T-helper 9 cell (primary cell): ENCODE measurements at places on chromosomes 3 and 15.

GRCh38 chr3:116607205-116607604, 102.4 kb upstream of the TUSC7 start:
- no peak for DNase-seq

DNA sequence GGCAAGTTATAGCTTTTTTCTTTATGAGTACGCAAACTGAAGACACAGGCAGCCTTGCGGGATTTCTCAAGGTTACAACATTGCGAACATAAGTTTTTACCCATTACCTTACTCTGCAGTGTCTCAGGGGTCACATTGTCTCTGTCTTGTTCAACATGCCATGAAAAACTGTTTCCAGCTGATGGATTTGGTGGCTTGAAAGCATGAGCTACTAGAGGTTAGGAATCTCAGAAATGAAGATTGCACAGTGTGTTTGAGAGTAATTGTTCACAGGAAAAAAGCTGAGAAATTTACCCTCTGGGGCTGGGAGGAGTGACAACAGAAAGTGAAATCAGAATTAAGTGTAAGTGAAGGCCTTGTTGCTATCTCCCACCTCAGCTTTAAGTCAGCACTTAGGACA, 568.6 kb downstream of the TAFA4 start:
- DNase-seq: no peak

- DNase-seq: no peak
These were observed 111.6 kb downstream of the KBTBD8 start for GRCh38 chr3:67109651-67110204.

GRCh38 chr15:80308002-80308401, 56.0 kb upstream of the CTXND1 start:
- DNase-seq: no peak

GRCh38 chr3:141853629-141854168, 22.7 kb upstream of the ATP1B3 start:
- no peak for DNase-seq

GRCh38 chr3:121515313-121515712, 30.5 kb downstream of the POLQ start:
- no peak for DNase-seq

GRCh38 chr15:90190606-90191343, 10.4 kb upstream of the SEMA4B start:
- no peak for DNase-seq

DNA sequence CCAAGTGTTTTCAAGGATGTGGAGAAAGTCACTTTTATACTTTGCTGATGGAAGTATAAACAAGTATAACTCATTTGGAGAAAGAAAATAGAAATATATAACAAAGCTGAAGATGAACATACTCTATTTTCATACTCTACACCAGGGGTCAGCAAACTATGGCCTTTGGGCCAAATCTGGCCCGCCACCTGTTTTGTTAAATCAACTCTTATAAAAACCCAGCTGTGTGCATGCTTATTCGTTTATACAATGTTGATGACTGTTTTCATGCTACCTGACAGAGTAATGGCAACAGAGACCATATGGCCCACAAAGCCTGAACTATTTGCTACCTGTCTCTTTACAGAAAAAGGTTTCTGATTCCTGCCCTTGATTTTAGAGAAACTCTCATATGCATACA, 124.0 kb downstream of the NR1D2 start:
- no peak for DNase-seq

GRCh38 chr3:7315037-7315436, 454.1 kb downstream of the GRM7 start:
- no peak for DNase-seq

DNA sequence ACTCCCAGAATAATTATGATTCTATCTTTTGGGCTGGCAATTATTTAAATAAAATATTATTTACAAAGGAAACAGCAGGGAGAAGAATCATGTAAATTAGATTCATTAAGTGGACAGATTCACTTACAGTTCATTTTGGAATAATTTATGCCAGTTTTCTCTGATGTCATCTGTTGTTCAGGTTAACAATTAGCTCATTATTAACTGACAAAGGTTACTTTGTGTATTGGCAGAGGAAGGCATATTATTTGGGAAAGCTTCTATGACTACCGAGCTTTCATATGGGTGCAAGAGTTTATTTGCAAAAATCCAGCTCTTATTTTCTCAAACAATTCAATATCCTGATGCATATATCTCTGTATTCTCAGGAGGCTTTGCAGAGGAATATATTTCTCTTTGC, 224.4 kb downstream of the CHST2 start:
- DNase-seq: no peak

DNA sequence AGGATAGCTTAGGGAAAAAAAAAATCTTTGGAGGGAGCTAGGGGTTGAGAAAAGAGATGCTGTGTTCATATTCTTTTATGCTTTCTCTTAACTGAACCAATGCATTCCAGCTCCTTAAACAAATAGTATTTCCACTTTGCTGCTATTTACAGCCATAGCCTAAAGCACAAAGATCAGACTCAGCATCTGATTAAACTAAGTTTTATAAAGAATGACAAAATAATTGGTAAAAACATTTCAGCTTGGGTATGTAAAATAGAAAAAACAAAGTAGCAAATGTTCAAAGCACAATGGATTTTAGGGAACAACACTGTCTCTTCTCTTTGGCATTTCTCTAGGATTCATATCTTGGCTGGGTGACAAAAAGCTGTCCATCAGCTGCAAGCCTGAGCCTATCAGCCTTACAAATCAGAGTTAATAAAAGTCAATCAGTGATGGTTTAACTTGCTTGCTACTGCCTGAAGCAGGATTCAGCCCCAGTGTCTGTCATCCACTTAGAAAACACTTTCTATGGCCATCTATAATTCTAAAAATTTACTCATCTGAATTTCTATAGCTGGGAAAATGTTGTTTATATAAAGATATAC, 232.1 kb upstream of the CDIN1 start:
- DNase-seq: no peak

DNA sequence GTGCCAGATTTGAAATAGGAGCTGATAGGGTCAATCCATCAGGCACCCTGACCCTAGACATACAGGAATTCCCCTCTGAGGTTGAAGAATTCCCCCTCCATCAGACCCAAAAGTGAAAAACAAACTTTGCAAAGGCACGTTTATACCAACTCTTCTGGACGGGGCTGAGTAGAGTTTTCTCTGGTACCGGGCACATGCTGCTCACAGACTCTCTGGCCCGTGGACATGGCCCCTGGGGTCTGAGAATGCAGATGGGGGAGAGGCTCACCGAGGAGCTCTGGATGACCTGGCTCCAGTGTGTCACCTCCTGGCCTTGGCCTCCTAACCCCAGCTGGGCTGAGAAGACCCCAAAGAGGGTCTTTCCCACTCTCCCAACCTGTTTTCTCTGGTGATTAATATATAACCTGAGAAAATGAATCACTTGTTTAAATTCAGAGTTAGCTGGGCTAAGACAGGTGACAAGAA, 11.2 kb upstream of the LIPC start:
- no peak for DNase-seq

DNA sequence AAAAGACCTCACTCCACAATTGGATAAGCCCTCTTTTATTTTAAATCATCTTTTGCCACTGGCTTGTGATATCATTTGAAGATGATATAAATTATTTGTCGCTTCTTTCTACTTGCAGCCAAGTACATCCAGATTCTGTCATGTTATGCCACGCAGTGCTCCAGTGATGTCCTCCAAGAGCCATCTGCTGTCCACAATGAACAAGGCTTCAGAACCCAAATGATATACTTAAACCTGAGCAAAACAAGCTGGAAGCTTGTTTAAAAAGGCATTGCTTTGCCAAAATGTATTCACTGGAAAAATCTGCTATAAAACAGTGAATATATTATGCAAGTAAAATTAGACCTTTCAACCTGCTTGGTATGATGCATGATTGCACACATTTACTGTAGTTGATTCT, 58.8 kb upstream of the ARL6 start:
- no peak for DNase-seq

- DNase-seq: no peak
These were observed 110.6 kb downstream of the DTWD1 start for GRCh38 chr15:49731187-49732099.
